Esophagus squamous epithelium (tissue), 5 donors: ENCODE measurements at places on chromosomes 7 and 10.

DNA sequence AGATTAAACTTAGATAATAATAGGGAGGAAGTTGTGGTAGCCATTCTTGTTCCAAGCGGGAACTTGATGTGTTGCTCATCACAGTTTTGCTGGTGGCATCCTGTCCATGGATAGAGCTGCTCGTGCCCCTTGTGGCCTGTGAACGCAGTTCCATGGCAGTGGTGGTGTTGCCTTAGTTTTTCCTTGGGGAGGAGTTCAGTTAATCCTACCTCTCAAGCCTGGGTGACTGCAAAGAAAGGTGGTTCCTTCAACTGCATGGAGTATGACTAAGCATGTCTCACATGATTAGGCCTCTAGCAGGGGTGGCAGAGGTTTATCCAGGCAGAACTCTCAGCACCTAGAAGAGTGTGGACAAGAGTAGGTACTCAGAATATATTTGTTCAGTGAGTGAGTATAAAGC lies 99.7 kb downstream of the MAPK8 start:
- no peak for DNase-seq

GRCh38 chr10:21078410-21079329 lies 181.6 kb upstream of the NEBL start:
- no peak for DNase-seq

- DNase-seq = no peak
Observed at GRCh38 chr10:45368181-45368580, 5.8 kb upstream of the ALOX5 start.

DNA sequence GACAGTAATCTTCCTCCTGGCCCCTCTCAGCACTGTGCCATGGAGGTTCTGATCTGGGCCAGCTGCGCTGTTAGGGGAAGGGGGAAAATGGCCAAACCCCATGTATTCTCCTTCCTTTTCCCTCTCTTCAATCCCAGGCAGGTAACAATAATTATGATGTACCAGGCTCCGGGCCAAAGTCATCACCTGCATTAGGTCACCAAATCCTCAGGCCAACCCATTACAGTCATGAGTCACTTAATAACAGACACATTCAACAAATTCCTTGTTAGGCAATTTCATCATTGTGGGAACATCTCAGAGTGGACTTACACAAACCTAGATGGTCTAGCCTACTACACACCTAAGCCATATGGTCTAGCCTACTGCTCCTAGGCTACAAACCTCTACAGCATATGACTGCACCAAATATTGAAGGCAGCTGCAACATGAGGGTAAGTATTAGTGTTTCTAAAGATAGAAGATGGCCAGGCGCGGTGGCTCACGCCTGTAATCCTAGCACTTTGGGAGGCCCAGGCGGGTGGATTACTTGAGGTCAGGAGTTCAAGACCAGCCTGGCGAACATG lies 2.2 kb upstream of the HSPB1 start:
- DNase-seq = no peak

DNA sequence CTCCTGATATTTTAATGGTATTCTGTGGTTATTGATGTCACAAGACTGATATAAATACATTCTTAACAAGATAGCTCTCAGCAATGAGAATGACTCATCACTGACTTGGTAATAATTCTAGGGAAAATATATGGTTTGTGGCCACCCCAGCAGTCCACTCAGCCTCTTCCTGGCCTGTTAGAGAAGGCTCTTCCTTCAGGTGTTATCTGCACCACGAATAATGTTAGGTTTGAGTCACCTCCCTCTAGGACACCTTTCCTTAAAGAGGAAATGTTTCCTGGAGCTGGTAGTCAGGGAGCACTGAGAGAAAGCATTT lies 163.3 kb downstream of the SVIL start:
- no peak for DNase-seq
